SHP77 (cell line): ENCODE measurements at places on chromosomes 1 and 21.

- DNase-seq = no peak
These were observed 18.4 kb downstream of the IGSF5 start for GRCh38 chr21:39763272-39763970.

DNA sequence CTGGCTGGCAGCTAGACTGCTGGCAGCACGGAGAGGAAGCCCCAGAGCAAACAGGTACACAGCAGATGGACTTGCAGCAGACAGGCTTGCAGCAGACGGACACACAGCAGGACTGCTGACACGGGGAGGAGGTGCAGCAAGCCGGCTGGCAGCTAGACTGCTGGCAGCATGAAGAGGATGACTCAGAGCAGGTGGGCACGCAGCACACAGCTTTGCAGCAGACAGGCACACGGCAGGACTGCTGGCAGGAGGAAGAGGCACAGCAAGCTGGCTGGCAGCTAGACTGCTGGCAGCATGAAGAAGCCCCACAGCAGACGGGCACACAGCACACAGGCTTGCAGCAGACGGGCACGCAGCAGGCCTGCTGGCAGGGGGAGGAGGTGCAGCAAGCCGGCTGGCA is 498 bp downstream of the KRTAP10-2 start:
- no peak for DNase-seq

DNA sequence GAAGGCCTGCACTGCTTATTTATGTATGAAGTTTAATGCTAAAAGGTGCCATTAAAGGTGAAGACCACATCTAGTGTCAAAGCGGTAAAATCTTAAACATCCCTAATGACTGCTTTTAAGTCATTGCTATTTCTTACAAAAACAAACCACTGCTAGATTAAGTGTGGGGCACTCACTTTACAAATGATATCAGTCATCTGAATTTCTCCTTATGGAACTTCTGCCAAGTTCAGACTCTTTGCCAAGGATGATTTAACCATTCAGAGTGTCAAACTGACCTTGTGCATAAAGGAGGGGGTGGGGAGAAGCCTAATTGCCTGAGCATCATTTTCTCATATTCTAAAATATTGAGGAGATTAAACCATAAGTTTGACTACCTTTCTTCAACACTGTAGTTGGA is 271.5 kb downstream of the TGFB2 start:
- DNase-seq = no peak

DNA sequence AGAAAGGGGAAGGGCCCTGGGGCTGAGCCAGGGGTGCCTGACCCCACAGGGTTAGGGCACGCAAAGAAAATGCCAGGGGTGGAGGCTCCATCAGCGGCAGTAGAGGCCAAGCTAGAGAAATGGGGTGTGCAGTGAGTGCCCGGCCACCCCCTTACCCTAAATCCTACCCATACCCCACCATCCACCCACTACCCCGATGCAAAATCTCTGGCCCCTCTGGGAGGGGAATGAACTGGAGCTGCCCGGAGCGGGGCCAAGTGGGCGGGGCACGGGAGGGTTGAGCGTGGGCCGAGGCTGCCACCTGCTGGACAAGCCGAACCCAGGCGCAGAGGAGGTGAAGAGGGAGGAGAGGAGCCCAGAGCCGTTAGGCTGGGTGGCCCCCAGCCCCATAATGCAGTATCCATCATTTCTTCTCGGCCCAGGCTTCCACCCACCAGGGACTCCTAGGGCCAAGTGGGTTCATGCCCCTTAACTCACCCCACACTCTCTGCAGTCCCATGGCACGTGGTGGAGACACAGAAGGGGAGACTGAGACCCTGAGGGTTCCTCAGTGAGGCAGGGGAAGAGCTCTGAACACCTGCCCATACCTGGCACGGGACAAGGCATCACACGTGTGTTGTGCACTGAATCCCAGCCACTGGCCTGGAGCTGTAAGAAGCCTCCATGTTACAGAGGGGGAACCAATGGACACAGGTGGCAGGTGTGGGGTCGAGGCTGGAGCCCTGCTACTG is 1.4 kb upstream of the C1QC start:
- DNase-seq = peak; percentile 16

DNA sequence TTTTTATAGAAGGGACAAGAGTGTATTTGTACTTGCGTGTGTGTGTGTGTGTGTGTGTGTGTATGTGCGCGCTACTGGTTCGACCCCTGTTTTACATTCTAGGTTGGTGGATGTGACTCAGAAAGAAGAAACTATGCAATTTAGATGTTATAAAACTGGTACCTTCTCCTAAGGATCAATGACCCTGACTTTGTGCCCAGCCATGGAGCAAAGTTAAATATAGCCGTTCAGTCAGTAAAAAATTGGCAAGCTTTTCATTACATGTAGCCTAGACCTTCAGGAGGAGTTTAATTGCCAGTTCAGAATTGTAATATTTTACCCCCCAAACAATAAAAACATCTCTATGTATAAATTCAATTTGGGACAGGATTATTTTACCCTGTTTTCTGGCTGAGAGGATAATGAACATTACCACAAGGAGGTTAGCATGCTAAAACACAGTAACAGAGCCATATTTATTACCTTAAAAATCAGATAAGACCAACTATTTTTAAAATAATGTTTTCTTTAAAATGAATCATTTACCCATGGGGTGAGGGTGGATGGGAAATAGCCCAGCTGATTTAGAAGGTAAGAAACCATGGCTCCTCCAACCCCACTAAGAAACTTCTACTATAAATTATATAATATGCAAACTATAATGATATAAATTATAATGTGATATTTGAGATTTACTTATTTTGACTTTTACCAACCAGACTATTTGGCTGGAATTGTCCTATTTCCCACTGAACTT is 33.5 kb upstream of the MTR start:
- no peak for DNase-seq

DNA sequence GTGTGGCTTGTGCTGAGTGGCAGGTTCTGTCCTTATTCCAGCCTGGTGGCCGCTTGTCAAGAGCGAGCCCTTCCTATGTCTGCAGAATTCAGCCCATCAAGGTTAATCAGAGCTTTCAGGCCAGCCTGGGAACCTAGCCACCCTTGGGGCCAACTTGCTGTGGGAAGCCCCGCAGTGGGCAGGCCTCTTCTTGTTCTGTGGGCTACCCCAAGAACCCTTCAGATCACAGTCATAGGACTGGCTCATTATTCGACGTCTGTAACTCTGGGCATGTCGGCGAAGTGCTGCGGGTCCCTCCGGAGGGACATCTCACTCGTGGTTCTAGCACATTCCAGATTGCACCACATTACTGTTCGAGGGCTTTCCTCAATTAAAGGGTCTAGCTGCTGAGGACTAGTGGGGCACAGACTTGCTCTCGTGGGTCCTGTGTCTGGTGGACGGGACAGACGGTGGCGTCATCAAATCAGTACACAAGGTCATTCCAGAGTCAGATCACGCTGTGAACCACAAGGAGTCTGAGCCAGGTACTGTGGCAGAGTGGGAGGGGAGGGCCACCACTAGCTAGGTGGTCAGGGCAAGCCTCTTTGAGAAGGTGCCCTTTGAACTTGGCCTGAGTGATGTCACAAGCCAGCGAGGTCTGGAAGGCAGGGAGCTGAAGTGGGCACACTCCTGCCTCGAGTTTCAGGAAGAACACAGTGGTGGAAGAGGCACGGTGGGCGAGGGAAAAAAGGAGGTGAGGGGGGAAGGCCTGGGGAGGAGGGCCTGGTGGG is 20.3 kb upstream of the TNFRSF1B start:
- DNase-seq = no peak

- DNase-seq = no peak
These were observed 492 bp downstream of the HLX start for GRCh38 chr1:220879509-220880361.

DNA sequence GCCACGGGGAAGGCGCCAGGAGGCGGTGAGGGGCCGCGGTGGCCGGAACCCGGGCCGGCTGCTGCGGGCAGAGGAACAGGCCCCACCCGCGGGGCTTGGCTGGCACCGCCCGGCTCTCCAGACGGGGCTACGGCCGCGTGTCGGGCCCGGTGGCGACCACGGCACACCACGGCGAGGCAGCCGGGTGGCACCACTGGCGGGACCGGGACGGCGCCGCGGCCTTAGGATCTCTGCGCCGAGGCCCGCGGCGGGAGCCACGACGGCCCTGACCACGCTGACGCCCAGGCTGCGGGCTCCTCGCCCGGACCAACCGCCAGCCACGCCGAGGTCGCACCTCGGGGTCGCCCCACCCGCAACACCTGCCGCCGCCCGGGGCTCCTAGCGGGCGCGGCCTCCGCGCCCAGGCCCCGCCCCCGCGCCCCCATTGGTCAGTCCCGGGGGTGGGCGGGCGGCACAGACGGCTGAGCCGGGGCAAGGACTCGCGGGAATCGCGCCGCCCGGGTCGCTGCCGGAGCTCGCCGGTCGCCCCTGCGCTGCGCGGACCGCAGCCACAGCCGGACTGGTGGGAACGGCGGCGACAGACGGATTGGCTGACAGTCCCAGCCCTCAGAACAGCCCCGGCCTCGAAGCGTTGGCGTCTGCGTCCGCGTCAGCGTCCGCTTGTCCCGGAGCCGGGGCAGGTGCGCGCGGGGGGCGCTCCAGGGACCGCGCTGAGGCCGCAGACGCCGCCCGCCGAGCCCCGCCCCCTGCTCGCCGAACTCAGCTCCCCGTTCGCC is at the start of gene BMP8A:
TSS of gene BMP8A (plus strand) at position 491 of the 776 bp plus-strand sequence. CDS start 356 bp downstream, outside the sequence.
- peak; percentile 73 for DNase-seq
